ENCODE measurements at places on chromosomes 16 and 17. TPM values are rescaled to one million over a fixed set of nuclear protein-coding genes. Genes with fewer than 3 reads are reported as not detected.

Gene RAD51C
- 34.4 TPM for total RNA-seq

Gene MRC2
- 19.6 TPM for total RNA-seq

Gene ADAD2
- total RNA-seq, result not detected

Gene LHX1
- not detected for total RNA-seq

Gene EVPLL
- 10.3 TPM for total RNA-seq

Gene HLF
- total RNA-seq, result 0.26 TPM

Gene SLFN12L
- total RNA-seq, result under 0.01 TPM

Gene MT4
- total RNA-seq, result not detected

Gene TMEM238L
- total RNA-seq, result not detected

Gene C17orf100
- total RNA-seq, result 0.13 TPM

Gene AOC3
- total RNA-seq, result 0.26 TPM

Gene CHST4
- total RNA-seq, result under 0.01 TPM

Gene PLD6
- total RNA-seq, result 4.0 TPM

Gene ATF7IP2
- total RNA-seq, result 4.2 TPM

Gene WNT3
- 0.79 TPM for total RNA-seq

Gene KIF19
- not detected for total RNA-seq

Gene SMIM22
- total RNA-seq, result 9.0 TPM

Gene CD300LF
- not detected for total RNA-seq

Gene ABCC12
- total RNA-seq, result not detected

Gene ZG16
- not detected for total RNA-seq

Gene SLC47A1
- 1.3 TPM for total RNA-seq

Gene PTX4
- total RNA-seq, result under 0.01 TPM

Gene TPSAB1
- total RNA-seq, result not detected

Gene MYH1
- not detected for total RNA-seq

Gene MYH2
- total RNA-seq, result not detected

Gene TMUB2
- total RNA-seq, result 25.6 TPM

Gene DPEP3
- total RNA-seq, result not detected

Gene NPIPA3
- total RNA-seq, result 0.53 TPM

Gene SDR42E2
- total RNA-seq, result not detected

Gene DNAAF8
- under 0.01 TPM for total RNA-seq

Gene NOXO1
- total RNA-seq, result 1.6 TPM
